ENCODE measurements at places on chromosomes 6 and 20. TPM values are rescaled to one million over a fixed set of nuclear protein-coding genes. Genes with fewer than 3 reads are reported as not detected.

- DNase-seq, result no peak
Measured at GRCh38 chr6:77445214-77445613, 18.1 kb downstream of the HTR1B start.

- DNase-seq, result no peak
Measured at GRCh38 chr6:27986928-27987725, 30.1 kb downstream of the OR2B6 start.

RRBP1 gene
- polyA plus RNA-seq, result 151 TPM

HUS1B gene
- 0.17 TPM for polyA plus RNA-seq

DNA sequence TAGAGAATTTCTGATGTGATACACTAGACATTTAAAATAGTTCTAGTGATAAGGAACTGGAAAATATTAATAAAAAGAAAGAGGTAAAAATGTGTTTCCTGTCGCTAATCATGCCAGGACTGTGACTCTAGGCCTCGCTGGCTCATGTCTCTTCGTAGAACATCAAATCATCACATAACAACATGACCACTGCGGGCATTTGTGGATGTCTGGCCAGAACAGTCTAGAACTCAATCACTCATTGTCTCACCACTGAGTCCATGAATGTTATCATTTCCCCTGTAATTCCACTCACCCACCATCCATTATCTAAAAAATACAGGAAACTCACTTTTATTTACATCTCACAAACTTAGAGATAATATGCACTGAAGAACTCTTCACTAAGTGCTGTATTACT is 3.4 kb downstream of the HMGN3 start:
- DNase-seq, result no peak

CCND3 gene
- 25.8 TPM for polyA plus RNA-seq

GRCh38 chr20:46674253-46675083 is 14.8 kb downstream of the TP53RK start:
- no peak for DNase-seq

SCUBE3 gene
- polyA plus RNA-seq, result 7.7 TPM

DNA sequence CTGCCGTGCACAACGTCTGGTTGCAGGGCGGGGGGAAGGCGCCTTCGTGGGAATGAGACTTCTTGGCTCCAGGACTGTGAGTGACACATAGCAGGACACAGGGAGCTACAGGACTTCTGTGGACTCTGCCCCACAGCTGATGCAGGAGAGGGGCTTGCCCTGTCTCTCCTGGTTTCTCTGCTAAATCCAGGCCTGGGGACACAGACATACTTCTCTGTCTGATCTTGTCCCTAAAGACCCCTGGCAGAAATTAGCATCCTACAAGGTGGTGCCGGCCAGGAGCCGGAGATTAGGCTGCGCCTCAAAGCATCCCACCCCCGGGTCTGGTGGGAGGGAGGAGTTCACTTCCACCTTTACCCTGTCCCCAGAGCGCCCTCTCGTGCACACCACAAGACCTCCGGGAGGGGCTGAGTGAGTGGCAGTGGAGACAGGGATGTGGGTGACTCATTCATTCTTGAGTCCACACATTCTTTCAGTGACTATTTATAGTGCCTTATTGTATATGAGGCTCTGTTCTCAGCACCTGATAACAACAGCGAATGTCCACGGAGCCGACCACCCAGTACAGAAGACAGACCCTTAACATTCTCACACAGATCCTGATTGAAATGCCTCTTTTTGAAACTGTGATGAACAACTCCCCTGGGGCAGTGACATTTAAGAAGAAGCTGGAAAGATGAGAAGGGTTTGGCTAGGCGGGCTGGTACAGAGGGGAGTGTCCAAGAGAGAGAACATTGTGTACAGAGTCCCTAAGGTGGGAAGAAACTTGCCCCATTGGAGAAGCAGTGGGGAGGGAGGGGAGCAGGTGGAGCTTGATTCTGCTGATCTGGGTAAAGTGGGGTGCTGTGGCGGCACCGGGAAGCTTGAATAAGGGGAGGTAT is 39.0 kb downstream of the GMPR start:
- peak; percentile 55 for DNase-seq

DNA sequence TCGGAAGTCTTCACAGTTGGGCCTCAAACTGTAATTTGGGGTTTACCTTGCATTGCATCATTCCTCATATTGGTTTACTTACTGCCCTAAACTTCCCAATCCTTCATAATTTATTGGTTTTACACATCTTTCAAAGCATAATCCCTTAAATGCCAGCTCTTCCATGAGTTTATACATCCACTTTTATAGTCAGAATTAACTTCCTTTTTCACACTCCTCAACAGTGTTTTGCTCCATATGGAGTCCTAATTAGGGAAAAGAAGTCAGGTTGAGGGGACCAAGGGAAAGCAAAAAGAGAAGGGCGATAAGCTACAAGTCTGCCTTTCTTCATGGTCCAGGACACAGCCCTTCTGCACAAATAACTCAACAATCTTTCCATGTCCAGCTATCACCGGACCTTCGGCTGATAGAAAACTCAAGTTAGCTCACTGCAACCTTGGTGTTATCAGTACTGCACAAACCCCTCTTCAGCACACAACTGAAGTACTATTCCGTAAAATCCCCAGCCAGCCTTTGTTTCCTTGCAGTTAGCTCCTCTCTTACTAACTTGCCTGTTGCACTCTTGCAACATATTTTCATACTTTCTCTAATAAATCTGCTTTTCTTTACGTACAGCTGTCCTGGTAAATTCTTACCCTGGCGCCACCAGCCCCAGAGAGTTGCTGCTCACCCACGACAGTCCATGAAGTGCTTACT is 2.0 kb downstream of the EEF1E1 start:
- no peak for DNase-seq

- DNase-seq, result peak; percentile 76
Measured at GRCh38 chr20:9978397-9979004, 56.3 kb upstream of the ANKEF1 start.

DNA sequence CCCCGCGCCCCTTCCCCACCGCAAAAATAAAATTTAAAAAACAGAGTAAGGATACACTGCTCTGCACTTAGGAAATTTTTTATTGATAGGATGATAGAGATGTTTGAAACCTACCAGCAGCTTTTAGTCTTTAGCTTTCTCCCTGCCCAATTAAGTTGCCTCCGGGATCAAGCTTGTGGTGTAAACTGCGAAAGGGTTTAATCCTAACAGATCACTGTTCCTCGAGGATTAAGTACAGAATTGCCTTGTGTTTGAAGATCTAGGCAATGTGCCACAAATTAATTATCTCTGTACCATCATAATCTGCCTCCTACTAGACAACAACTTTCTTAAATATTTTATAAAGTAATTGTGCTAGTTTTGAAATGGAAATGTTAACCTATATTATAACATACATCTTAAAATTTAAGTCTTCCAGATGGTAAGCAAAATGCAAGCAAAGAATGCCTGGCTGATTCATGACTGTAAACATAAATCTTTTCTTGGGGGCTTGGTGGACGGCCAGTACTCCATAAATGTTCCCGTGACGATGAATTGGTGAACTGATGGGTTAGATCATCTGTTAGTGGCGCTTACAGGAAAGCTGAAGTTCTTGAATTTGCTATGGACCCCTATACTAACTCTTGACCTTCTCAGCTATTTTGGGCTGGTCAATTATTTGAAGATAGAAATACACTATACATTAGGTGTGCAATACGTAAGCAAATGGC is 58.0 kb upstream of the ARHGAP18 start:
- no peak for DNase-seq

DNA sequence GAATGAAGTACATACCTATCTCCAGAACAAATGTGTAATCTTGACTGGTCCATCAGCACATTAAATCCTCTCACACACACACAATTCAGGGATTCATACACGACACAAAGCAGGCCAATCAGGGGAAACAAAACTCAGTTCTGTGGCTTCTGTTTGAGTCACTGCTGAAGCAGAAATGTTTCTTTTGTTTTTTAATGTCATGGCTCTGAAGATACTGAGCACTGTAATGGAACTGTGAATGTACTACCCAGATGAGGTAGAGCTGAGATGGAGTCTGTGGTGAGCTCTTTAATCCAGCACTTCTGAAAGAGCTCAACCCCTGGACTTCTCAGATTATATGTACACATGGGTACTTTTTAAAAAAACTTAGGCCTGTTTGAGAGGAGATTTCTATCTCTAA is 116.4 kb downstream of the THEMIS start:
- no peak for DNase-seq
